ENCODE measurements at places on chromosomes 4 and X.

DNA sequence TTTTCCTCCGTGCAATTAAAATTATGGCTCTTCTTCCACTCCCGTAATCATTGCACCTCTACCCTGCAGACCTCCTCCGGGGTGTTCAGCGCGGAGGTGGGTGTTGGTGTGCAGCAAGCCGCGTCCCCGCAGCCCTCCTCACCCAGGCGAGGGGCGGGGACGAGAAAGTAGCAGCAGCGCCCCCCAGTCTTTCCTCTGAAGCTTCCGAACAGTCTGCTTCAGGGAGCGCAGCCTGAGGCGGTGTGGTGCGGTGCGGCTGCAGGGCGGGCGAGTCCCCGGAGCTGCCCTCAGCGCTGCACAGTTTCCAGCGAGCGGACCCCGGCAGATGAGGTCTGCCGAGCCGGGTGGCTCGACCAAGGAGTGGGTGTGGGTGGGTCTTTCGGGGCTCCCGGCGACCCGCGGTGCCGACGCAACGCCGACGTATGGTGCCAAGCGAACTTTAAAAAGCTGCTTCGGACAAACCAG is at the start of gene FRAS1:
Gene FRAS1 (plus strand): TSS at position 189 of the 465 bp plus-strand sequence. CDS start 687 bp downstream, outside the sequence.
- DNase-seq = no peak

GRCh38 chr4:37370052-37370451 is 125.5 kb downstream of the NWD2 start:
- DNase-seq = no peak

DNA sequence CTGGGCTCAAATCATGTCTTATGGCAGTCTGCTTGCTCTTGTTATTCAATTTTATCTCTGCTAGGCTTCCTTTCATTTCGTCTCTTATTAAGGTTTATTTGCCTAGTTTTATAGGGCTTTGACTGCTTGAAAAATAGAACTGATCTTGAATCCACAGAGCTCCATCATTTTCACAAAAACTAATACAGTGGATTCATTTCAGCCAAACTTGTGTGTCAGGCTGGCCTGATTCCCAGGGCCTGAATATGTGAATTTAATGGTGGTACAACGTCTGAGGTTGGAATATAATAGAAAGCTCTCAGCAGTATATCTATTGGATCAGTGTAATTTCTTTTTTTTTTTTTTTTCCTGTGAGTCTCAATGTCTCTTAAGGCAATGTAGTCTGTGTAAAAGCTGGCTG is 123.3 kb downstream of the POU4F2 start:
- DNase-seq = no peak

- DNase-seq = no peak
Measured at GRCh38 chr4:154585369-154586018, 5.0 kb downstream of the FGA start.

GRCh38 chr4:24007860-24008261 is 118.0 kb upstream of the PPARGC1A start:
- DNase-seq = no peak

DNA sequence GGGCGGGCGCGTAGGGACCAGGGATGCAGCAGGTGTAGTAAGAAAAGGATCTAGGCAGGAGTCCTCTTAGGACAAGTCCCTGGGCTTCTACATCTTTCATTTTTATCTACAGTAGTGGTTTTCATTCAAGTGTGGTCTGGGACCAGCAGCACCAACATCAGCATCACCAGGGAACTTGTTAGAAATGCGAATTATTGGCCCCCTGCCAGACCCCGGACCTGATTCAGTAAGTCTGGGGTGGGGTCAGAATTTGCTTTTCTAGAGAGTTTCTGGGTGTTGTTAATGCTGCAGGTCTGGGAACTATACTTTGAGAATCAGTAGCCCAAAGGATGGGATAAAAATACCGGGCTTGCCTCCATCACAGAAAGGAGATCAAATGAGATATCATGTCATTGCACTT is 1.3 kb upstream of the PCYT1B start:
- DNase-seq = no peak

All from effector CD4-positive, alpha-beta T cell (primary cell).